NCI-H526 treated with DMSO at 0.1 percent for 48 hours (cell line): ENCODE measurements at places on chromosomes 2 and 18.

DNA sequence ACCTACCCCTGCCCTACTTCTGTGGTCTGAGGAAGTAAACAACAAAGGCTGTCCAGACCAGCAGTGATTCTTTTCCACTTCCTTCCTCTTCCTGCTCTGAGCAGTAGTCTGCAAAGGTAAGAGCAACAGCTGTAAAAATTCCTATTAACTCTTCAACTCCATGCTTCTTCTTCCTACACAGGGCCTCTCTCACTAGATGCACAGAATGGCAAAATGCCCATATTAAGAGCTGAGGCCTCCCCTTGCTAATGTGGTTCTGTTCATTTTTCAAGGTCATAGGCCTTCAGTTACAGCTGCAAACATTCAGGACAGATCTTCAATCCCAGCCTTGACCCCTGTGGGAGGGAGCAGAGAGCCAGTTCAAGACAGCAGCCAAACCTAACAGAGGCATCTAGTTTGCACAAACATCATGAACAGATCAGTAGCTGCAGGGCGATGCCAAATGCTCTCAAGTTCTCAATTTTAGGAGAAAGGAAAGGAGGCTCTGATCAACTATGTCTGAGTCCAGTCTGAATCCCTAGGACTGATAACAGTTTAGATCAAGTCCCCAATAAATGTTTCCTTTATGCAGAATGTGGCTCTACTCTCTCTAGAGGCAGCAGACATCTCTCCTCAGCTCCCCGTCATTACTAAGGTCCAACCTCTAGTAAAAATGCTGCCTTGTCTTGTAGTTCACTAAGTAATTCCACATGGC is 20.9 kb downstream of the SLC40A1 start:
- DNase-seq, result no peak

GRCh38 chr2:73291461-73292315 is 1.7 kb downstream of the EGR4 start:
- no peak for DNase-seq

DNA sequence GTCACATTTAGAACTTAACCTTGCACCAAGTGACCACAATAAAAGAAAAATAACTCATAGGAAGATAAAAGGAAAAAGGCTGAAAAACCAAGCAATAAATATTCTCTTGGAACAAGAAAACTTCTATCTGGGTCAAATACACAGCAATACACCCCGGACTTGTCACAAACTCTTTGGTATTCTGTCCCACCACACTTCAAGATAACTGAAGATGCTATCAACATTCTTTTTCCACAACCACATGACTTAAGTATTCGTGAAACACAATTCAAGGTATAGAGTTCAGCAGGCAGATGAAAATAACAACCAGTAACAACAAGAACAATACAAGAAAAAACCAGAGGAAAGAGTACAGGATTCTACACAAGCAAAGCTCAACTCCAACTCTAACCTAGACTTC is 18.0 kb downstream of the MBD2 start:
- no peak for DNase-seq

DNA sequence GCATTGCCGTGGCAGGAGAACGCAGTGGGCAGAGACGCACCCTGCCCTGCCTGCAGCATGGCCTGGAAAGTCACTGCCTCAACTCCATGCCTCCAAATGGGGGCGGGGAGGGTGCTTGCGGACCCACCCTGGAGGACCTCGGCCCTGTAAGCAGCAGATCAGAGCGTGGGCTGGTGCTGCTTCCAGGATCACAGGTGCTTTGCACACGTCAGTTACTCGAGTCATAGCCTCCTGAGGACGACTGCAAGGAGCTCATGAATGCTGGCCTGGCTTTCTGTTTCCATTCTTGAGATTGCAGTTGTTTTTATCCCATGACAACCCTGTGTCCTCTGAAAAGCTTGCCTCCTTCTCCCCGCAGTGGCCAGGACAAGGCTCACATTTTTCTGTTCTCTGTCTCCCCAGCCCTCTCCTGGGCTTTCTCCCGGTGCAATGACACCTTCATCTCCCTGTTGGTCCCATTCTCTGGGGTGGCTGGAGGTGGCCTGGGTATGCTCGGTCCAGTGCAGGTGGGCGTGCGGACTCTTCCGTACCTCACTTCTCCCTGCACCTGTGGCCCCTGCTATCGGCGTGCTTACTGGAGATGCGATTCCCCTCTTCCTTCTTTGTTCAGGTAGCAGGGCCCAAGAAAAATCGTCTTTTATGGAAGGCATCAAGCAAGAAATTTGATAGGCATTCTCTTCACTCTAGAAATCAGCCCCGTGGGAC is 208.0 kb downstream of the GBX2 start:
- DNase-seq, result no peak

DNA sequence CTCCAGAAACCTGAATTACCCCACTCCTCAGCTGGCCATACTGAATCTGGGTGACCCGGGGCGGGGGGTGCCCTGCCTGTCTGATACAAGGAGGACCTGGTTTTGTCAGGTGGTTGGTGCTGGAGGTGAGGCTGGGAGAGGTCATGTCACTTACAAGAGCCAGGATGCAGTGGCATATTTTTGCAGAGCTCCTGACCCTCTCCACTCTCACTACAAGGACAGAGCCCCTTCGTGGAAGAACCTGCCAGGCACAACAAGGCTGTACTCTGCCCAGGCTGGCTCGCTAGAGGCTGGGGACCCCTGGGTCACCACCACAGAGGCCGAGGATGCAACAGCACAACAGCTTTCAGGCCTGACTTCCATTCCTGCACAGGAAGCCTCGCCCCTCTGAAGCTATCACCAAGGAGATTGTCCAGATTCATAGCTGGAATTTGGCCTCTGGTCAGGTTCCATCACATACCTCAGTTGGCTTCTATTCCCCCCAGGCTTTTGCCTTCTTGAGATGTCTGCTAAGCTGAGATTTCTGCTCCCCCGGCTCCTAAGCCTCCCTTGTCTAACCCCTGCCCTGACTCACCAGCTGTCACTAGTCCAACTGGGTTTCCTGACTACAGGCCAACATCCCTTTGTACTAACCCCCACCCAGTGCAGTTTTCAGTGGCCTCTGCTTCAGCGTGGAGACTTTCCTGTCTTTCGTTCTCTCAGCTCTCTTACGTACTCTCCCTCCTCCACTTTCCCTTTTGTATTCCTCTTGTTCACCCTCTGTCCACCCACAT is 132.5 kb upstream of the EPAS1 start:
- DNase-seq, result no peak

DNA sequence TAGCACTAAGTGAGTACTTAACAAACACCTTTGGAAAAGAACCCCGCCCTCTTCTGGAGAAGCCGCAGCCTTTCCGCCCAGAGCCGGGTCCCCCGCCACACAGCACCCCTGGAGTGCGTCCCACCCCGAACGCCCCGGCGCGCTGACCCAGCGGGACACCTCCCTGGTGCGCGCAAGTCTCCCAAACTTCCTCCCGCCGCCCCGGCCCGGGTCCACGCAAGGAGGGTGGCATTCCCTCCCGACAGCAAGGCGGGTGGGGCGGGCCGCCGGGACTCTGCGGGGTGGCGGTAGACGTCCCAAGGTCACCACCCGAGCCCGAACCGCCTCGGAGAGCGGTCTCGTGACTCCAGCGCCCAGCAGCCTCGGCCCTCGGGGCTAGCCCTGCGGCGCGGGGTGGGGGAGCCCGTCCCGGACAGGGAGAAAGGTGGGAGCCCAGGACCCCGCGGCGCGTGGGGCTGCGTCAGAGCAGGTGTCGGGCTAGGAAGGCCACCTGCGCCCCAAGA is 598 bp downstream of the CCDC93 start:
- DNase-seq, result peak; percentile 20

- no peak for DNase-seq
Measured at GRCh38 chr2:231395188-231396057, at the start of gene B3GNT7. Gene B3GNT7 (plus strand): TSS chr2:231395710. CDS start chr2:231395804, 94 bp downstream.

- no peak for DNase-seq
Measured at GRCh38 chr2:215290980-215291599, 20.8 kb upstream of the ATIC start.

GRCh38 chr2:114442510-114442909 is at the start of gene DPP10:
Gene DPP10 (plus strand): TSS chr2:114442641.
- DNase-seq, result no peak

- DNase-seq, result no peak
Measured at GRCh38 chr2:154699575-154699930, 1.1 kb downstream of the KCNJ3 start.

- DNase-seq, result no peak
Measured at GRCh38 chr2:151518802-151519201, 109.1 kb downstream of the RIF1 start.

- DNase-seq, result no peak
Measured at GRCh38 chr2:24724111-24724775, 68.9 kb downstream of the PTRHD1 start.

- DNase-seq, result no peak
Measured at GRCh38 chr2:36698993-36699392, 2.5 kb downstream of the VIT start.

- no peak for DNase-seq
Measured at GRCh38 chr2:7706791-7707190, 789.6 kb downstream of the RNF144A start.

- DNase-seq, result no peak
Measured at GRCh38 chr2:232525791-232526371, at the start of gene CHRND. Gene CHRND (plus strand): TSS chr2:232526160. CDS start chr2:232526216, 56 bp downstream.

GRCh38 chr2:239118264-239118663 is 270.4 kb downstream of the TWIST2 start:
- DNase-seq, result no peak

DNA sequence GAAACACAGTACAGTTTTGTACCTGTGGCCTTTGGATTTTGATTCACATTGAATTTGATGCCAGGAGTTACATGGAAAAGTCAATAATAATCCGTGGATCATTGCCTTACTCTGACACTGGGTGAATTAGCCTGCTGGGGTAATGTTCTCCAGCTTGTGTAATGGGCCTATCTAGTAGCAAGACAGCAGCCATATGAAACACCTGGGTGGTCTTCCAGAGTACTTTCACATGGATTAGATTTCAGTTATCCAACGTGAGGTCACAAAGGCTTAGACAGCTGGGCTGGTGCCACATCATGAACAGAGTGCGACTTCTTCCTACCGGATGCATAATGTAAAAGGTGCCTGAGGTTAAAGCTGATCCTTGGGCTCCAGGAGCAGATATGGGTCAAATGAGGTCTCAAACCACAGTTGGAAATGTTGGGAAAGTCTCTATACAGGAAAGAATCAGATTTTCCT is 486.8 kb downstream of the PARD3B start:
- no peak for DNase-seq

DNA sequence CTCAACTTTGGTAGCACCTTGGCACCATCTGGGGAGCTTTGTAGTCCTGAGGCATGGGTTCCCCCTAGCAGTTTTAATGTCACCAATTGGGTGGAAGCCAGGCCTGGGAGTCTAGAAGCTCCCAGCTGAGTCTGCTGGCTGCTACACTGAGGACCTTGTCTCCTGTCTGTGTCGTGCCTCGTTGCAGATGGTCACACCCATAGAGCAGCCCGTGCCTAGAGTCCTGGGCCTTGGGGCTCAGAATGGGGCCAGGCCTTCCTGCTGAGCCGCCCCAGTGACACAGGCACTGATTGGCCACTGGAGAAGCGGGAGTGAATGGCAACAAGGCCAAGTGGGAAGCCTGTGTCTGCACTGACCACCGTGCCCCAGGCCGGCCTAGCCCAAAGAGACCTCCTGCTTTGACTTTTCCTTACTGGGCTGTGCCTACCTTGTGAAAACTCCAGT is 113.2 kb downstream of the SH3RF3 start:
- no peak for DNase-seq

DNA sequence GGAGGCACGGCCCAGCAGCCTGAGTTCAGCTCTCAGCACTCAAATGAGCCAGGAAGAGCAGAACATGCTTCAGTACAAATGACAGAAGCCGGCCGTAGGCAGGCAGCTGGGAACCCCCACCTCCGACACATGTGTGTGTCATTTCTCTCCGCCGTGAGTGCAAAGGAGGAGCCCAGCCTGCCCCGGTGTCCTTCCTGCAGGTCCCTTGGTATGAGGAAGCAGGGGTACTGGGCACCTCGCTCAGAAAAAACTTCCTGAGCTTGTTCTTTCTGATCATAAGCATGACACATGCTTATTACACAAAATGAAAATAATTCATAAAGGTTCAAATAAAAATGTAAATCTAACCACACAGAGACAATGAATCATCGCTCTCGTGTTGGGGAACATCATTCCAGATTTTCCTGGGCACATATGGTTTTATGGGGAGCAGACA is 35.3 kb downstream of the KCNF1 start:
- no peak for DNase-seq

- no peak for DNase-seq
Measured at GRCh38 chr18:43775591-43775990, 498.3 kb upstream of the SYT4 start.

DNA sequence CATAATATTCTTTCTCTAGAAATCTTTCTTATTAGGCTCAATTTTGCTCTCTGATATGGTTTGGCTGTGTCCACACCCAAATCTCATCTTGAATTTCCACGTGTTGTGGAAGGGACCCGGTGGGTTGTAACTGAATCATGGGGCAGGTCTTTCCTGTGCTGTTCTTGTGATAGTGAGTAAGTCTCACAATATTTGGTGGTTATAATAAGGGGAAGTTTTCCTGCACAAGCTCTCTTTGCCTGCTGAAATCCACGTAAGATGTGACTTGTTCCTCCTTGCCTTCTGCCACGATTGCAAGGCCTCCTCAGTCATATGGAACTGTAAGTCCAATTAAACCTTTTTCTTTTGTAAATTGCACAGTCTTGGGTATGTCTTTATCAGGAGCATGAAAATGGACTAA is 73.8 kb downstream of the CAVIN2 start:
- no peak for DNase-seq

- no peak for DNase-seq
Measured at GRCh38 chr2:95079199-95079683, 42.4 kb downstream of the MRPS5 start.

- DNase-seq, result no peak
Measured at GRCh38 chr2:206211657-206212255, 52.1 kb downstream of the EEF1B2 start.

DNA sequence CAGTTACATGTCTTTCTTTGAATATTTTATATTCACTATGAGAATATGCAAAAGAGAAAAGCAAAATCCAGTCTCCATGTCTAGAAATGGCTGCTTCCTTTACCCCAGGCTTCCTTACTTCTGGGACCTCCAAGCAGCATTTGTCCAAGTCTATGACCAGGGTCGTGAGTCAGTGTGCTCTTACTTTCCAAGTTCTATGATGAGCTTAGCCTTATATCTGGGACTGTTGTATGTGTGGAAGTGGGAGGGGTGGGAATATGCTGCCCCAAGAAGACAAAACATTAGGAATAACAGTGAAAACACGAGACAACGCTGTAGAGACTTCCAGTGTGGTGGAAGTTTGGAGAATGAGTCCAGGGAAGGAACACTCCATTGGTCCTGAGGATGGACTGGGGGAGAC is 21.2 kb upstream of the CHRNA1 start:
- DNase-seq, result no peak

DNA sequence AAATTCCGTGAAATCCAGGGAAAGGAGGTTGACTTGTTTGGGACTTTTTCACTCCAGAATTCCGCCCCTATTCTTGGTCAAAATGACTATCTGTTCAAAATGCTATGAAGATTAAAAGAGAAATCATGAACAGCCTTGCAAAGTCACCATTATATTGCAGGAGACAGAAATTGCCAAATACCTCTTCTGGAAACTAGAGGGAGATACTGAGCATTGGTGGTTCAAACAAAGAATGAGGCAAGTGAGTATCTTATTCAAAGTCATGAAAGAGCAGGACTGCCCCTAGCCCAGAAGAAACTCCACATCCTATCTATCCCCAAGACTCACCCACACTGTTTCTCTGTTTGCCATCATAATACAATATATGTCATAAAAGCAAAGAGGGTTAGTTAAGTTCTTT is 862.3 kb upstream of the POU3F3 start:
- no peak for DNase-seq
